ENCODE measurements at places on chromosomes 3 and 15.

GRCh38 chr15:65067645-65068402, at the start of gene RASL12:
TSS of gene RASL12 (minus strand) at chr15:65067991. CDS start at chr15:65067835, 156 bp downstream.
- no peak for DNase-seq

DNA sequence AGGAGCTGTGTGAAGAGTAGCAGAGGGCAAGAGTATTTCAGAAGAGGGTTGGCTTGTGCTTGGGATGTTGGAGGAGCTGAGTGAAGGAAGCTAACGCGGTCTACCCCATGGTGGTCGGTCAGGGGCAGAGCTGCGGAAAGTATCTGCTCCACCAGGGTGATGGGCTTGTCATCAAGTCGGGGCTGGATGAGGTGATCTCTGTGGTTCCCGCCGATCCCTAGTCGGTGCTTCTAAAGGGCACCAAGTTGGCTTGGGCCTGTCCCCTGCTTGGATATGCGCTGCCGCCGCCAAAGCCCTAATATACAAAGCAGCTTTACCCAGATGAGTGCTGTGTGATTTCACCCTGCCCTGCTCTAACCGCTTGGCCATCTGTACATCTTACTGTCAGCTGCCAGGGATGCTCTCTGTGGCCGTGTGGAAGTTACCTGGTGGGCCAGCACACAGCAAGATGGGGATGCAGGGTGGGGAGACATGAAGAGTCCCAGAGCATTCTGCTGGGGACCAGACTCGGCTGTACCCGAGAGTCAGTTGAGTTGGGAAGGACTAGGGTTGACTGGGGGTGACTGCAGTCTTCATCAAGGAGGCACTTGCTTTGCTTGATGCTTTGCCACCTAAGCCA, 226.1 kb upstream of the BHLHE40 start:
- DNase-seq, result no peak

DNA sequence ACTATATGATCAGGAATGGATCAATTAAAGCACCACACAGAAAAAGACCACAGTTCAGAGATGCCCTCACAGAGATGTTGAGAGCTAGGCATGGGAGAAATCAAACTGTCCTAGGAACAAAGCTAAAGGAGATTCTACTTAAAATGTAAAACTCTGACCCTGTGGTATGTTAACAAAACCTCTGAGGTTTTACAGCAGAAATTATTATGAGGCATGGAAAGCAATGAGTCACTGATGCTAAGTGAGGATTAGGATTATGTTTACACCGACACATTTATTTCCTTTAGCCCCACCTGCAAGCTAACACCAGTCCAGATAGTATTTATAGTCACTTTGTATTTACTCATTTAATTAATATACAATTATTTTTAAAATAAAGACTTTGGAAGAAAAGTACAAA, 1242.2 kb downstream of the OTOL1 start:
- no peak for DNase-seq

DNA sequence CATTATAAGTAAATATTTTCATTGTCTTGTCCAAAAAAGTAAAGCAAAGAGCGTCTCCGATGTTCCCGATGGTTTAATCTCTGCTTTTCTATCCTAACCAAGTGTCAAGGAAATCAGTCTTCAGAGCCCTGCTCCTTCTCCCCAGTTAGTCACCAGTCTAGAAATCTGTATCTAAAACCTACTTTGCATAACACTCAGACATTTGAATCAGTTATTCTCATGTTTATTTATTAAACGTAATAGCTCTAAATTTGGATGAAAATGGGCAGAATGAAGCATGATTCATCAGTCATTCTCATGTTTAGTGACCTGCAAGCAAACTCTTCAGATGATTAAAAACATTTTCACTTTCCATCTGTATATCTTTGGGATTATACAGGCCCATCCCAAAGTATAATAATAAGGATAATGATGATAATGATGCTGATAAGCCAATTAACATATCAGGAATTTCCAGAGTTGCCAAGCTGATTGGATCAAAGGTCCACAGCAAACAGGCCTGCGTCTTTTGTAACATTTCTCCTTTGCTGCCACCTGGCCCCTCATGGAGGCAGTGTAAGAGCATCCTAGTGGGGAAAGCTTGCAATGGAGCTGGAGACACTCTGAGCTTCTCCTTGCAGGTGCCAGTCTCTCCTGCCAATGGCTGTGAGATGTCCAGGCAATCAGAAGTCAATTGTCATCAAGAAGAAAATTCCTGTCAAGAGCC, 273.9 kb downstream of the IGSF11 start:
- DNase-seq, result no peak

GRCh38 chr3:23501201-23501802, 298.2 kb downstream of the UBE2E2 start:
- no peak for DNase-seq

- no peak for DNase-seq
Observed at GRCh38 chr3:17831366-17831765, 88.9 kb upstream of the TBC1D5 start.

- DNase-seq, result no peak
Observed at GRCh38 chr3:93988283-93988682, 8.3 kb downstream of the ARL13B start.

DNA sequence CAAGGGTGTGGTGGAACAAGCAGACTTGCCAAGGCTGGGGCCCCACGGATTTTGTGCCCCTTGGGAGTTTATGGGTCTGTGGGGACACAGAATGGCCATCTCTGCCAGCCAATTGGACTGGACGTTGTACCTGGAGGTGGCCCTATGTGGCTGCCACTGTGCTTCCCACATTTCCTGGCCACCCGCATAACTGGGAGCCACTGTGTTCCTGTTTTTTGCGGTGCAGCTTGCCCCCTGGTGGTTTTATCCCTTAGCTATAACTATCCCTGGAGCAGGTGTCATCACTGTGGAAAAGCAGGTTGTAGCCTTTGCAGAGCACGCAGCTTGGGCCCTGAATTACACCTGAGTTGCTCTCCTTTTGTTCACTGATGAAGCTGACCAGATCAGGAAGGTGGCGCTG, 306.3 kb downstream of the ZPLD1 start:
- no peak for DNase-seq

GRCh38 chr15:63474810-63475316, 29.5 kb upstream of the USP3 start:
- DNase-seq, result no peak

DNA sequence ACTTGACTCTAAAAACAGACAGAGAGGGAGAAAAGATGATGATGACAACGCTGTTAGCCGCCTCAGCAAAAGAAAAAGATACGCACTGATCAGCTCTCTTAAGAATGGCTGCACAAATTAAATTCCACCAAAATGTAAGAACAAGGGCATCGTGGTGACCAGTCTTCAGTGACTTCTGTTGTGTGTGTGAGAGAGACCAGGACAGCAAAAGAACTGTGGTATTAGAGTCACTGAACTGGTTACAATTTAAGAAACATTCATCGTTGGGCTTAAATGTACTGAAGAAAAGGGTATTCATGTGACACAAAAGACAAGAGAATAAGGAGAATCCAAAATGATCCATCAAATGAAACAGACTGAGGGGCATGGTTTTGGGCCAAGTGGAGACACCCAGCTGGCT, 86.5 kb downstream of the SUCLG2 start:
- no peak for DNase-seq

- DNase-seq, result no peak
Observed at GRCh38 chr3:171622126-171622525, 161.9 kb upstream of the TNIK start.

DNA sequence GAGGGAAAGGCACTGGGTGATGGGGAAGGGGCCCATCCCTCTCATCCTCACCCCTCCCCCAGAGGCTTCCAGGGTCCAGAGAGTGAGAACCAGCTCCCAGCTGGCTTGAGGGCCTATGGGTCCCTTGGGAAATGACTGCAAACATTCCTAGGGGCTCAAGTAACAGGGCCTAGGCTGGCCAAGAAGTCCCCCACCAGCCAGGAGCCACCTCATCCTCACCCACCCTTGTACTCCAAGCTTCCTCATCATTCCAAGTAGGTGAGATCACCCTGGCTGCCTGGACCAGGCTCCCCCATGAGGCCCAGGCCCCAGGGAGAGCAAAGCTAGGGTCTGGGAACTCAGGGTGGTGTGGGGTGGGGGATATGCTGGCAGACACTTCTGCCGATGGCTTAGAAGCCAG, 14.8 kb downstream of the LOXL1 start:
- DNase-seq, result no peak

GRCh38 chr3:58666683-58667082, at the start of gene FAM3D:
TSS of gene FAM3D (minus strand) at chr3:58666774. CDS start at chr3:58655563, 11,211 bp downstream.
- no peak for DNase-seq

GRCh38 chr3:127722091-127722784, 49.5 kb downstream of the ABTB1 start:
- no peak for DNase-seq

GRCh38 chr3:58074116-58074715, 66.0 kb downstream of the FLNB start:
- DNase-seq, result no peak

DNA sequence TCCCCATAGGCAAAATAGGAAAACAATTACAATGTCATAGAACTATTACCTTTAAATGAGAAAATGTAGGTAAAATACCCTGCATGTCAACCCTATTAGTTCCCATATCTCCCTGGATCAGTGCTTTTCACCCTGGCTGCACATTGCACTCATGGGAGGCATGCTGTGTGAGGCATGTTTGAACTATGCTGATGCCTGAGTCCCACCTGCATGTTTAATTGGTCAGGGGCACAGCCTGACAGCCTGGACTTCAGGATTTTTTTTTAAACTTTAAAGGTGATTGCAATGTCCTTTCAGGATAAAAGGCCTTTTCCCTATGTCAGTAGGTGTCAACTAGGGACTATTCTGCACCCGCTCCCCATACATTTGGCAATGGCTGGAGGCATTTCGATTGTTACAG, 136.0 kb upstream of the NR2E3 start:
- DNase-seq, result no peak

DNA sequence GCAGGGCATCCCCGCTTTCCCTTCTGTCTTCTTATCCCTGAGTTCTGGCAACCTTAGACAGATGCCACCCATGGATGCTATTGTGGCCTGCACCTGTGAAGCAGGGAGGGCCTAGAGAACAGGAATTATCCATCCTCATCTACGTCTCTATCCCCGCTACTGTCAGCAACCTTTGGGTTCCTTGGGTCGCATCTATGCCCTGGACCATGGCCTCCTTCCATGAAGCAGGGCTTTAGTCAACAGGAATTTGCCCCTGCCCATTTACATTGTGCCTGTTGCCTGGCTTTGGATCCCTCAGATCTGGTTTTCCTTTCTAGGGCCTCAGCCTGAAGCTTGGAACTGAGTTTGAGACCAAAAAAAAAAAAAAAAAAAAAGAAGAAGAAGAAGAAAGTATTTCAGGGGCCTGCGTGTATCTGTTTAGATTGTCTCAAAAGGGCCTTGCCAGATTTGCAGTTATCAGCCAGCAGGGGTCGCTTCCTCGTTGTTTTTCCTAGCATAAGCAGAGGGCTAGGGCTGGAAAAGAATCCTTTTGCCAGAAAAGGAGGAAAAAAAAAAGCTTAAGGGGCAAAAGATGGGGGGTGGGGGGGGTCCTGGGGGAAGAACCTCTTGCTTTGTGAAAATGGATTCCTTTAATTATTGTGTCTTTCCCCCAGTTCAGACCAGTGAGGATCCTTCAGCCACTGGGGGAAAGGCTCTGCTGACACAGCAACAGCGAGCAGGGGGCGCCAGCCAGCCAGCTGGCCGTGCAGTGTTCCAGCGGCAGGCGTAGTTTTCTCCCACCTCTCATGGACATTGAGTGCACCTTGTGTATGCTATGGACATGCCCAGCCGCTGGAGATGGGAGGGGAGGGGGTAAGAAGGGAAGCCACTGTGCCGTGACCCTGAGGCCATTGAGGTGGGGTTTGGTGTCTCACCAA, 65.7 kb upstream of the ALDH1L1 start:
- DNase-seq, result no peak

DNA sequence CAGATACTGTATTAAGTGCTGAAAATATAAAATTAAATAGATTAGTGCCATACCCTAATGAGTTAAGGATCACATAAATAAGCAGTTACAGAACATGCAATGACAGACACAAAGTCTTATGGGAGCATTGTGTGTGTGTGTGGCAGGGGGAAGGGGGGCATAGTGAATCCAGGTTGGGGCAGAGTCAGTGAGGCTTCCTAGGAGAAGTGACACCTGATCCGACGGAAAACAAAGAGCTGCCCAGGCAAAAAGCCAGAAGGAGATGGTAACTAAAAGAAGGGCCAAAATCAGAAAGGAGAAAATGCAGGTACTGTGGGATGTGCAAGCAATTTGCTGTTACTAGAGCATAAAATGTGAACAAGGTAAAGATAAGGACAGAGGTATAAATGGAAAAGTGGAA, 80.1 kb upstream of the CHRM5 start:
- no peak for DNase-seq

DNA sequence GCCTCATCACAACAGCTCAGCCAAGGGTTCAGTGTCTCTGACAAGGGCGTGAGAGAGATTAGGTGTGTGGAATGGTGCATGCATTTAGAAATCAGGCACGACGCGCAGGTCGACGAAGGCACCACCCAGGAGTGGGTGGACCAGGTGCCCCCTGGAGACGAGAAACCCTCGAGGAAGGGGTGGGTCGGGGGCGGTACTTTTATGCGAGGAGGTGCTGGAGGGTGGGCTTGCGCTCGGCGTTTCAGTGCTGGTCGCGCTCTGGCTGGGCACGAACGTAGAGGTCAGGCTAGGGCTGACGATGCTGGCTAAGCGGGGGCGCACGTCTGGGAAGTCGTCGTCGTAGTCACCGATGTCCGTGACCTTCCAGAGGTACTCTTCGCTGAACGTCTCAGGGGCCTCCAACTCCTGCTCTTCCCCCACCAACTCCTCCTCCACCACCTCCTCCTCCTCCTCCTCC, 393 bp downstream of the ERICH6 start:
- peak; percentile 36 for DNase-seq

DNA sequence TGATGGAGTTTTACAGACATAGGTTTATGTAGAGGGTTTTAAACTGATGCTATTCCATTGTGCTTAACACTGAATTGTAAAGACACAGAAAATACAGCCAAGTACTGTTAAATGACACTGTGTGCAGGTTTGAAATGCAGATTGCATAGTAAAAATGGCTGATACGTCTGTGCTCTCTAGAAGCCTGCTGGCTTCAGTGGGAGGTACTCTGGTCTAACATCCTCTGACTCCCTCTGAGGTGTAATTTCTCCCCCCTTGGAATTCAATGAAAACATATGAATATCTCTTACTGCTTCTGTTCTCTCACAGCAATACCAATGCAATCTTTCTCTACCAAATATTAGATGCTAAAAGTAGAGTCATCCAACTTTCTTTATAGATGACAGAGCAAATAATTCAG, 176.6 kb downstream of the SLC9A9 start:
- no peak for DNase-seq

- DNase-seq, result no peak
Observed at GRCh38 chr15:72912121-72912520, 128.6 kb upstream of the ADPGK start.

GRCh38 chr3:105967117-105967516, 98.3 kb upstream of the CBLB start:
- no peak for DNase-seq

DNA sequence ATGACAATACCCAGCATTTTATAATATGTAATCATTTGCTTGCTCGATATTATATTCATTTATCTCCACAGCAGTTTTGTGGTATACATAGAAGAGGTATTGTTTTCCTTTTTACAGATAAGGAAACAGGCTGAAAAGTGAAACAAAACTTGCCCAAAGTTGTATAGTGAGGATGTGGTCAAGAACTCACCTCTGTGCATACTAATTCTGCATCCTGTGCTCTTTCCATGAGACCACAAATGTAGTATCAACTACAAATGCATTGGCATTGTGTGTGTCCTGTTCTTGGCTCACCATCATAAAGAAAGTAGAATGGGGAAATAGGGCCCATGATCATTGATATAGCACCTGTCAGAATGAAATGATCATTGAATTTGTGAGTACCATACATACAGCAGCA, 167.3 kb downstream of the NECTIN3 start:
- DNase-seq, result peak; percentile 52

All from CD4-positive, alpha-beta T cell treated with Interleukin-6 at 100 ng/mL for 8 hours (primary cell).